ENCODE measurements at places on chromosomes 2 and 18. TPM values are rescaled to one million over a fixed set of nuclear protein-coding genes. Genes with fewer than 3 reads are reported as not detected.

DNA sequence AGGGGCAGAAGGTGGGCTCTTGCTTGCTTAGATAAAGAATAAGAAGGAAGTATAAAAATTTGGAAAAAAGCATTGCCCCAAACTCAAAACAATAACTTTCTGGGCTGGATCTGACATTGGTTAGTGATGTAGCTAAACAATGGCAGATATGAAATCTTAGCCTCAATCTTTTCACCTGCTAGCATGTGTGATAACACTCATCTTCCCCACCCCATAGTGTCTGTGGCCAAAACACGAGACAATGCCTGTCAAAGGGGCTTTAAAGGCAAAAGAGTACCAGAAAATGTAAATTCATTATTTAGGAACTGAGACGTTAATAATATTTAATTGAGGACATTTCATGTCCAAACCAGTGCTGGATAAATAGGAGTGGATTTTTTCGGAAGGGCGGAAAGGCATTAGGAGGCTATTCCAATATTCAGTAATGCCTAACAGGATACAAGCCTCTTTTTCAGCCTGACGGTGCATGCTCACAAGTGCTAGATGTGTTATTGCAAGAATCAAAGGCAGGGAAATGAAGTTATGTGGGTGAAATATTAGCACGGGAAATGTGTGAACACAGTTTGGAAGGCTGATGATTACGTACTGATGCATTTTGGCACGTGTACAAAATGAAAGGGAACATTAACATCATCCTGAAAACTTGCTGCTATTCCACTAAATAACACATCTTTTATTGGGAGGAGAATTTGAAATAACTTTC, 395.7 kb downstream of the GALR1 start:
- no peak overlapping the region for H3K27ac ChIP-seq
- H3K4me3 ChIP-seq = no peak overlapping the region
- DNase-seq = no peak
- no peaks in the 10 kb centered on the region for H3K36me3 ChIP-seq
- H3K4me1 ChIP-seq = no peaks in the 10 kb centered on the region
- H3K27me3 ChIP-seq = no peaks in the 10 kb centered on the region

DNA sequence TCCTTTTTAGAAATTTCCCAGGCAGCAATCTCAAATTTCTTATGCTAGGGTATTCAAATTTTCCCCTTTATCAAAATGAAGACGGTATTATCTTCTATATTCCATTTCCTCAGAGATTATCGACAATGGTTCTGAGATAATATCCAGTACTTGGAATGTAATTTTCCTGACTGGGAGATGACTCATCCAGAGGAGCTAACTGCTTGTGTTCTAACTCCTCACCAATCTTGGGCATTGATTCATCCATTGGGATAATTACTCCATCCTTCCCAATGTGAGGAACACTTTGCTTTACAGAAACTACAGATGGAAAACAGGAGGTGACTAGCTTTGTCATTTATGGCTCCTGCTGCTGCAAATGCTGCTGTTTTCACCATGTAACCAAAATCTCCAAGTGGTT, 239.4 kb upstream of the LYPD1 start:
- H3K27me3 ChIP-seq = no peaks in the 10 kb centered on the region
- no peak for DNase-seq
- no peaks in the 10 kb centered on the region for H3K36me3 ChIP-seq
- H3K4me1 ChIP-seq = no peaks in the 10 kb centered on the region
- H3K27ac ChIP-seq = no peak overlapping the region

DNA sequence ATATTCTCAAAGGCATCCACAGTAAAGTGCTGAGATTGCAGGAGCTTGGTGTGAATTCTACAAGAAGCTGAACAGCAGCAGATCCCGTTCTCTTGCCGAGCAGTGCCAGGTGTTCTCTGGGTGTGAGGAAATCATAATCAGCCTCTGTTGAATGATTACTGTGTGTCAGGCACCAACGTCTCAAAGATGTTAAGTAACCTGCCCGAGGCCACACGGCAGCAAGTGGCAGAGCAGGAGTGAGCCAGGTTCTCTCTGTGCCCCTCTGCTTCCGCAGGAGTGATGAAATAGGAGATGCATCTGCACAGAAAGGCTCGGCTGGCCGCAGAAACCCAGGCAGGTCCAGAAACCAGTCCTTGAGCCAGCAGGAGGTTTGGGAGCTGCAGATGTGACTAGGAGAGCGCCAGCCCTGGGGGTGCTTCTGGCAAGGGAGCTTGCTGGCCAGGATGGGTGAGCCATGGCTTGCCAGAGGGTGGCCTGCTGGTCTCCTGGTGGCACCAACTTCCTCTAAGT, 68.4 kb downstream of the COPS7B start:
- no peak for DNase-seq
- no peak overlapping the region for H3K27ac ChIP-seq
- no peaks in the 10 kb centered on the region for H3K4me1 ChIP-seq
- no peaks in the 10 kb centered on the region for H3K27me3 ChIP-seq
- H3K4me3 ChIP-seq = no peak overlapping the region

The SP100 gene
- total RNA-seq = 82.0 TPM

The SLC38A11 gene
- total RNA-seq = not detected

The OTOF gene
- not detected for total RNA-seq
